ENCODE measurements at places on chromosomes 5 and 9.
A peak's percentile ranks its signal among the peaks of the same experiment; 100 is the strongest.

DNA sequence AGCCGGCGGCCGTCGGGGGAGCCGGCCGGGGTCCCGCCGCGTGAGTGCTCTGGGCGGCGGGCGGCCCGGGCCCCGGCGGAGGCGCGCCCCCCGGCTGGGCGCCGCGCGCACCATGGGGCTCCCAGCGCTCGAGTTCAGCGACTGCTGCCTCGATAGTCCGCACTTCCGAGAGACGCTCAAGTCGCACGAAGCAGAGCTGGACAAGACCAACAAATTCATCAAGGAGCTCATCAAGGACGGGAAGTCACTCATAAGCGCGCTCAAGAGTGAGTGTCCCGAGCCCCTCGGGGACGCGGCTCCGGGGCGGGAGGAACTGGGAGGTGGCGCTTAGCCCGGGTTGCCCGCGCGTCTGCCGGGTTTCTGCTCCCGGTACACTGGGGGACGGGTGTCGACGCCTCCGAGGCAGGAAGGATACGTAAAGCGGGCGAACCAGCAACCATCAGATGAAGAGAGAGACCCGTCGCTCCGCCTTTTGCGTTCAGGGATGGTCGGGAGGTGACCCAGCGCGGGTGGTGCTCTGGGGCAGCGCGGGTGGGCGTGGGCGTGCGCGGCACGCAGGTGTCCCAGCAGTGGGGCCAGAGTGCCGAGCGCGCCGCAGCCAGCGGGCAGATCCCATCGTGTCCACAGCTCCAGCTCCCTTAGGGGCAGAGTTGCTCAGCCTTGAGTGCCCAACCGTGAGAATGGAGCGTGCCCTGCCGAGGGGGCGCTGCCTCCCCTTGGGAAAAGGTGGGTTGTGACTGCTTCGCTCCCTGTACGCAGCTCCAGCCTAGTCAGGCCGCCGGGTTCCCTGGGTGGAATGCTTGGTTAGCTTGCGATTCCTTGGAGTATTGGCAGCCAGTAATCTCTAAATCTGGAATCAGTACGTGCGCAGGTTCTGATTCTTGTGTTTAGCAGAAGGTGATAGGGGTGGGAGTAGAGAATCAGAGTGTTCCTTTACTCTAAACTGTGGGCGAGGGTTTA is 753 bp downstream of the ARHGAP26 start:
- DNase-seq = peak; percentile 81

DNA sequence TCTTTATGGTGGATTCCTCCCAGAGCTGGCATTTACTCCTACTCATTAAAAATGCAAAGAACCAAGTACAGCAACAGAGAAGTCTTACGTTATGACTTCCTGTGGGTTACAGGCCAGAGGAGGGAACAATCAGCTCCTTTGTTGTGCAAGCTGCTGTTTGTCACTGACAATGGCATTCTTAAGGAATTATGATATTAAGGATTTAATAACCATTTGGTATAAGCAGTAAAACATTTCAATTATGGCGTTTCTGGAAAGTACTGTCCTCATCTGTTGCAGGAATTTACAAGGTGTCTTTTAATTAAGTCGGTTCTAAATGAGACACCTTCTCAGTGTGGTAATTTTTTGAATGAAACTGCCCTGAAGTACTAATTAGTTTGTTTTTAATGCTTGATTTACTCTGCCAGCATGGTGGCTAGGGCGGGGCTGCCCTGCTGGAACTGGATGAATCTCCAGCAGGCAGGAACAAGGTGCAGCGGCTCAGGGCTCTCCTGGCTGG is 49.1 kb upstream of the VDAC1 start:
- peak; percentile 37 for DNase-seq

DNA sequence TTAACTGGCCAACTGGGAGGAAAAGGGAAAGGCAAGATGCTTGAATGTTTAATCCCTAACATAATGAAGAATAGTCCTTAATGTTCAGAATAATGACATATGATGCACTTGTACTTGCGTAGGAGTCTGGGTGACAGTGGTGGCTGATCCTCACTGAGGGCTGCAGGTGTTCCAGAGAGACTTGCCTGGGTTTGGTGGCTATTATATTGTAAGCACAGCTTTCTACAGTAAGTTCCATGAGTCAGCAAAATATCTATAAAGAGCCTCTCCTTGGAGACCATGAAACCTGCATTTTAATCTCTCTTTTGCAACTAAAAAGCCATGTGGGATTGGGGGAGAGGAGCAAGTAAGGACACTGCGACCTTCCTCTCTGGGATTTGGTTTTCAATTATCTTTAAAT is 1.9 kb upstream of the NPR2 start:
- no peak for DNase-seq

GRCh38 chr9:77582525-77582924 is 65.6 kb downstream of the GNA14 start:
- no peak for DNase-seq

DNA sequence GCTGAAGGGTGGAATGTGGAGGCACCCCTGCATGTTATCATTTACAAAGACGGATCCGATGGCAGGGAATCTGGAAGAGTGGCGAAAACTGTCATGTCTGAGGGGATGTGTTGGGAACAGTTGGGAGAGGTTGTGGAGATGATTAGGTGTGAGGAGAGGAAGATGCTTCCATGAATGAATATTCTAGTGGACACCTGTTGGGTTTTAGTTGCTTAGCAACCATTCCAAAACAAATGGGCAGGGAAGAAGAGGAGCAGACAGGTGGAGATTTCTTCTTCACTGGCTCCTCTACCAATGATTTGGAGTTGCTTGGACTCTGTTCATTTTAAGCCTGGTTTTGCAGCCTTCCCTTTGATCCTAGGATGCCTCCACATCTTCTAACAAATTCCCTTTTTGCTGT is 465.3 kb upstream of the CLINT1 start:
- peak; percentile 40 for DNase-seq

DNA sequence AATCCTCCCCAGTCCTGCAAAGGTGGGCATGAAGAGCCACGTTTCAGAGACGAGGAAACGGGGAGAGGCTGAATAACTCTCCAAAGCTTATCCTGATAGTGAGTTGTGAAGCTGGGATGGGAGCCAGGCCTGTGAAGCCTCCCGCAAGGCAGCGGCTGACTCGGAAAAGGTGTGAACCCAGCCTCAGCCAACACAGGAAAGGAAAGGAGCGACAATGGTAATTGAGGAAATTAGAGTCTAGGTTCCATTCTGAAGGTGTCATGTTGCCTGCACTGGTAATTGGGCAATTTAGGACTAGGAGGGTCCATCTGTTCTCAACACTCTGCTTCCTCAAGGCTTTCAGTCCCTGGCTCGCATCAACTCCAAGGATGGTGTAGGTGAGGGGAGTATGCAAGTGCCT is 83.4 kb downstream of the LIFR start:
- peak; percentile 31 for DNase-seq

GRCh38 chr5:3307982-3308621 is 287.5 kb upstream of the IRX1 start:
- no peak for DNase-seq

- peak; percentile 51 for DNase-seq
These were observed 19.6 kb downstream of the ADAMTSL2 start for GRCh38 chr9:133553973-133554713.

DNA sequence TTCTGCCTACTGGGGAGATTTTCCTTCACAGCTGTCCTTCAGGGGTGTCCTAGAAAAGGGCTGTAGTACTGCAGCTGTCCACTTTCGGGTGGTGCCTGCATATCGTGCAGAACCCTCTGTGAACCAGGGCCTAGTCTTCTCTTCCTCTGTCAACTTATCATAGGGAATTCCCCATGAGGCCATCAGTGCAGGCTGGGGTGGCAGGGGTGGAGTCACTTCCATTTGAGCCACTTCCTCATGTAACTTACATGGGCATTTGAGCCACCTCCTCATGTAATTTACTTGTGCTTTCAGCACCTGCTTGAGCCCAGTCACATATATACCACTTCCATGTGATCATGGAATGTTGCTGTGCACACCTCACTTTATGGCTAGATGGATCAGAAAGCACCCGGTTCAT is 742.0 kb upstream of the RGMB start:
- no peak for DNase-seq

DNA sequence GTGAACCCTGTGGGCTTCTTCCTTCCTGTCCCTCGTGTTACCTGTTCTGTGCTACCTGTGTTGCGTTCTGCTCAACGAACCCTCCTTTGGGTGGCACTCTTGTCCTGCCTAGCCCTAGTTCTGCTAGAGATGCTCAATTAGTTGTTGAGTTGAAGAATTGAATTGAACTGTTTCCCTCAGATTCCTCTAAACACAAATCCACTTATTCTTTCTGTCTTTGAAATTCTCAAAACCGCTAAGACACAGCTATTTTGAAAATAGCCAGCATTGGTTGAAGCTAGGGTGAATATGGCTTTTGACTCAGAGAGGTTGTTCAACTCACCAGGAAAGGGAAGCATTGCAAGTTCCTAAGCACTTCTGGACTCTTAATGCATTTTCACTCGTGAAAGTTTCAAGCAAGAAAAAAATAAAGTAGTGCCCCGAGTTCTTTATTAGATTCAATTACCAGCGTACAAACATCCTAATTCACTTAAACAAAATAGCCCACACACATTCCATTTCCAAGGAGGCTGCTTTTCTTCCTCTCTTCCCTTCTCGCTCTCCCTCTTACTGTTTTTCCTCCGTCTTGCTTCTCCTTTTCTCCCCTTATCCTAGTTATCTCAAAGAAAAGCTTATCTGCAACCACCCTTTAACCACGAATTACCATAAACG is 642 bp upstream of the ITGA1 start:
- peak; percentile 56 for DNase-seq

GRCh38 chr5:146130440-146131045 is 25.2 kb upstream of the PLAC8L1 start:
- peak; percentile 60 for DNase-seq

DNA sequence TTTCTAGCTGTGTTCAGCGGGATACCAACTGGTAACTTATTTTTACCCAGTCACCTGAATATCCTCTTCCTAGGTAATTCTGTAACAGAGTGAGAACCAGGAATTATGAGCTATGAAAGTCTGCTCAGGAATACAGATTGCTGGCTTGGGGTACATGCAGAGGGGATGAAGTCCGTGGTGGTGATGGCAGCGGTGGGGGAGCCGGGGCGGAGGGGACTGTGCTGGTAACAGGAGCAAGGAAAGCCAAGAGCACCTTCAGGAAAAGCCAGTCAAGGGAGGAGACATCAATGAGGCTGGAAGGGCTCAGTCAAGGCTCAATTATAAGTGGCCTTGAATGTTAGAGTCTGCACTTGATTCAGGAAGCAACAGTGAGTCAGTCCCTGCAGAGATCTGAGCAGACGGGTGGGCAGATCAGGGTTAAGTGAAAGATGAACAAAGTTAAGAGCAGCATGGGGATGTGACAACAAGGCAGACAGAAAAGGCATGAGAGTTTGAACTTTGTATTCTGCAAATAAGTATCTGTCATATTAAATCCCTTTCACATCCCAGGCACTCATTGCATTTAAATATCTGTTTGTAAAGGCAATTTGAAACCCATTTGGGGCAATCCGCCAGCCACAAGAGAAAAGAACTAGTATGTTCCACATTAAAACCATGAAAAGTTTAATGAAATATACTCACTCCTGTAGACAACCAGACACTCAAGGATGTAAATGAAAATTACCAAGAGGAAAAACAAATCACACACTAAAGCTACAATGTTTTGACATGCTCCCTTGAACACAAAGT is 101.2 kb downstream of the TTC39B start:
- no peak for DNase-seq

DNA sequence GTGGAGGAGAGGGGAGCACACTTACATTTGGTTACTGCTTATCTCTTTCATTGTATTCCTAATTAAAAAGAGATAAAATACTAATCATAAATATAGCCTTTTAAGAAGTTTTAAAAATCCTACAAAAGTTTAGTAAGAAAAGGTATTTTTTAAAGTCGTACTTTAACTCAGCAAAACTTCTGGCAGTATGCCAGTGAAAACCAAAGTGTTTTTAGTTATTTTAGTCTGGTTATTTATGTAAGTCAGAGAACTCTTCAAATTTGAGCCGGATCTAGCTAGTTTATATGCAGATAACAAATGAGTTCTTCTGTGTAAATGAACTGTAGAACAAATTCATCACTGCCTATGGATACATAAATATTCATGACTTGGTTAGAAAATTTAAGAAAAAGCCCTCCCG is 36.5 kb upstream of the ANKDD1B start:
- no peak for DNase-seq

- no peak for DNase-seq
These were observed 27.4 kb downstream of the NCS1 start for GRCh38 chr9:130199605-130200004.

- DNase-seq = no peak
These were observed 39.7 kb upstream of the CDKN2AIPNL start for GRCh38 chr5:134451225-134451935.

DNA sequence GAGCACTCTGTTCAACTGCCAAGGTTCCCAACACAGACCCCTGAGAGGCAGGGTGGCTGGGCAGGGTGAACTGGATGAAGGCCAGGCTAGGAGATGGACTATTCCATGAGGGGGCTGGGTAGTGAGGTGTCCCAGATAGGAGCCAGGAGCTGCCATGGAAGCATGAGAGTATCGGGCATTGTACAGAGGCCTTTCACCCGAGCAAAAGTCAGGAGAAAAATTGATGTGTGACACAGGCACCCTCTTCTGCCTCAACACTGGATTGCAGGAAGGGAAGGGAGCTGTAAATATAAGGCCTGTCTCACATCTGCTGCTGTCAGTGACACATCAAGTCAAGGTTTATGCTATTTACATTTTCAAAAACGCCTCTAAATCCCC is 74.6 kb downstream of the UBAP1 start:
- no peak for DNase-seq

DNA sequence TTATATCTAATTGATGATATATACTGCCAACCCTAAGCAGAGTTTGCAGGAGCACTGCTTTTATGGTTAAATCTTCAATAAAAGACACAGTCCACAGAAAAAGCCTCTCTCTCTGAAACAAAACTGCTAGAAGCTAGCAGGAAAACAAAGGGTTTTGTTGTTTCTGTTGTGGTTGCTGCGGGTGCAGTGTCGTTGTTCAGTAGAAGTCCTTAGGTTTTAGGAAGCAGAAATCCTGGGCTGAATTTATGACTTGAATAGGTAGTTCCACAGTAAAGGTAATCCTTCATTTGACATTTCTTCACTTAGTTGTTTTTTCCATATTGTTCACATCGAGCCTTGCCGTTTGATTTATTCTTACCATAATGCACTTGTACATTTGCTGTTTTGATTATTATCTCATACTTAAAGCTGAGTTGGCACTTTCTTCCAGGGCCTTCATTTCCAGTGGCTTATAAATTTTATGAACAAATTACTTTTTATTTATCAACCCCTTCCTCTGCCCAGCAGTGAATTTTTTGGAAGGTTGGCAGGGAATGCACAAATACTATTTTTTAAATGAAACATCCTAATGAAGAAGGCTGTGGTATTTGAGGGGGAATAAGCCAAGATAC is 209.6 kb upstream of the SLC30A5 start:
- DNase-seq = no peak

GRCh38 chr9:112081918-112082729 is 93.0 kb downstream of the SUSD1 start:
- no peak for DNase-seq
